Stimulated activated CD4-positive, alpha-beta T cell treated with anti-CD3 and anti-CD28 coated beads, Interleukin-1b, Interleukin-23, amount 100 ng/mL, for 1 hour (primary cell): ENCODE measurements at places on chromosomes 3 and 15.
A peak's percentile ranks its signal among the peaks of the same experiment; 100 is the strongest.

GRCh38 chr3:42846685-42847522 lies 28.8 kb downstream of the CYP8B1 start:
- no peak for DNase-seq

DNA sequence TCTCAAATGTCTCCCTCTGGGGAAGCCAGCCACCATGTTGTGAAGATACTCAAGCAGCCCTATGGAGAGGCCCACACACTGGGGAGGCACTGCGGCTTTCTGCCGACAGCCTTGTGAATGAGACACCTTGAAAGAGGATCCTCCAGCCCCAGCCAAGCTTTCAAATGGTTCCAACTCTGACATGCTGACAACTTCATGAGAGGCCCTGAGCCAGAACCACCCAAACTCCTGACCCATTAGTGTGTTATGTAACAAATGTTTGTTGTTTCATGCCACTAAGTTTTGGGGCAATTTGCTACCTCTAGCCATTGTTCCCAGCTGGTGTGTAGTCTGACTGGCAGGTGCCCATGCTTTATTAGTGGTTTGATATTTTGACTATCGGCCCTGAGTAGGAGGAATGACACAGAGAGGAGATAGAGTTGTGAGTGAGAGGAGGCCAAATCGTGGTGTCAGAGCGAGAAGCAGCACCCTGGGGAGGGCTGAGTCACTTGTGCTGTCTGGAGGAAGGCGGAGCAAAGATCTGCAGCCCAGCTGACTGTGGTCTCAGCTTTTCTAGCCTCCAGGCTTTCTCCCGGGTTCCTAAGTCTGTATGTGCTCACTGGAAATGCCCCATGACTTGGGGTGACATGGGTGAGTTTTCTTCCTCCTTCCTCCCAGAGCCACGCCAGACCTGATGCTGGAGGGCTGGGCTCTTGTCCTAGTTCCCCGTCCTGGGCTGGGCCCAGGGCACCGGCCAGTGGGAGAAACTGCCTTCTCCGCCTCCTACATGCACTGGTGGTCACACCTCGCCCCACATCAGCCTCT lies 56.7 kb upstream of the BLM start:
- DNase-seq: peak; percentile 24

DNA sequence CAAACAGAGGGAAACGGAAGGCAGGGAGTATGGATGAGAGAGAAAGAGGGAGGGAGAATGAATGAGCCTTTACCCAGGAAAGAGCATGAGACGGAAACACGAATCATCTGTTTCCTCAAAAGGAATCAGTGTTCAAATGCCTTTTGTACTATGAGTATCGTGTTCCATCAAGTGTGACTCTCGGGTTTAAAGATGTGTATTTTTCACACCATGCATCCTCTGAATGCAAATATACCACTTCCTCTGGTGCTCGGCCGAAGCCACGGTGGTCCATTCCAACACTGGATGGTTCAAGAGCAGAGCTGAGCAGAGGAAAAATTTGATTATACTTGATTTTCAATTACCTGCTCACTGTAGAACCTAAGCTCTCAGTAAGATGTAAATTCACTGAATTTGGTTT lies 505.1 kb downstream of the MECOM start:
- DNase-seq: no peak

GRCh38 chr3:14120111-14120920 lies 4.4 kb downstream of the CHCHD4 start:
- DNase-seq: no peak

GRCh38 chr3:176566757-176567156 lies 630.5 kb downstream of the TBL1XR1 start:
- no peak for DNase-seq

DNA sequence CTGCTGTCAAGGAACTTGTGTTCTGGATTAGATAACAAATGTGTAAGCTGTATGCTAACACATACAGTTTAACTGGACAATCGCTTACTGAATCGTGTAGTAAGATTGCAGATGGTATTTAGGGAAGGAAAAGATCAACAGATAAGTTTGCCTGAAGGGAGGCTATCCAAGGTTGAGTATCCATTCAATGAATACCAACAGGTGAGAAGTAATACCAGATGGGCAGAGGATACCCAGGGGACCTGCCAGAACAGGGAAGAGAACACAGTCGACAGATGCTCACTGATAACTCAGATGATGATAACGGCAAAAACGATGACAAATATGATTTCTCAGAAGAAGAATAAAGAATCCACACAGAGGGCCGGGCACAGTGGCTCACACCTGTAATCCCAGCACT lies 3.2 kb upstream of the UACA start:
- DNase-seq: no peak

GRCh38 chr15:63501256-63502089 lies 2.9 kb upstream of the USP3 start:
- no peak for DNase-seq

DNA sequence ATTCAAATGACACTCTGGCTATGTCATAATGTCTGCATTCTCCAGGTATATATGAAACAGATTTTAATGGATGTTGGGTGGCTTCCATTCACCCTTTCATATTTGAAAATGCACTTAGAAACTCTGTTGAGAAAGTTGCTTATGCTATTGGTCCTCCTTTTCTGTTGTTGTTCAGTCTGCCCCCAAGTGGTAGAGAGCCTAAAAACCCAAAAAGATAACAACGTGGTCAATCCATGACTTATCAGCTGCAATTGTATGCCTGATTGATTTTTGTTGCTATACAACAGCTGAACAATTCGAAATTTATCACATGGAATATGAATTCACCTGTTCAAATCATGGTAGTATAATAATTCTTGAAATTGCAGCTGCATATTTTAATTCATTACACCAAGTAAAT lies 279.8 kb downstream of the ROBO2 start:
- DNase-seq: no peak

GRCh38 chr15:77537006-77537405 lies 95.7 kb downstream of the LINGO1 start:
- no peak for DNase-seq

DNA sequence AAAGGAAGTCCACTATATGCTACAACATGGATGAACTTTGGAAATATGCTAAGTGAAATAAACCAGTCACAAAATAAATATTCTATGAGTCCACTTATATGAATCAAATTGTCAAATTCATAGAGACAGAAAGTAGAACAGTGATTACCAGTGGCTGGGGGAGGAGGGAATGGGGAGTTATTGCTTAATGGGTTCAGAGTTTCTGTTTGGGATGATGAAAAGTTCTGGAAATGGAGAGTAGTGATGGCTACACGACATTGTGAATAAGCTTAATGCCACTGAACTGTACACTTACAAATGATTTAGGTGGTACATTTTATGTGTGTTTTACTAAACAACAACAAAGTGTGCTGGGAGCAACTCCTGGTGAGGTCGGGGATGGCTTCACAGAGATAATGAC lies 38.1 kb downstream of the HOMER2 start:
- DNase-seq: no peak

DNA sequence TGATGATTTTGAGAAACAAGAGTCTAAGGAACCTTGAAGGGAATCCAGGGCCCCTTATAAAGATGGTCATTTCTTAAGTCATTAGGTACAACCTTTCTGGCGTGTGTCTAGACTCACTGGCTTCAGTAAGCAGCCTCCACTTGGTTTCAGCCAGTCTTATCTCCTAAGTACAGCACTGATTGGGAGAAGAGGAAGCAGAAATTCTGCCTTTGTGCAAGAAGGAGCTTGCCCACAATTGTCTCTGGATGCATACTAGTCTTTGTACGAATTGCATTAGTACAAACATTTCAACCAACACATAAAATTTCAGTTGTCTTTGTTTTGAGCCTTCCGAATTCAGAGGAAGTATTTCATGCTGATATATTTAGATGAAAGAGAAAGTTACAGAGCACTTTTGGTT lies 139.4 kb downstream of the SLCO3A1 start:
- no peak for DNase-seq

DNA sequence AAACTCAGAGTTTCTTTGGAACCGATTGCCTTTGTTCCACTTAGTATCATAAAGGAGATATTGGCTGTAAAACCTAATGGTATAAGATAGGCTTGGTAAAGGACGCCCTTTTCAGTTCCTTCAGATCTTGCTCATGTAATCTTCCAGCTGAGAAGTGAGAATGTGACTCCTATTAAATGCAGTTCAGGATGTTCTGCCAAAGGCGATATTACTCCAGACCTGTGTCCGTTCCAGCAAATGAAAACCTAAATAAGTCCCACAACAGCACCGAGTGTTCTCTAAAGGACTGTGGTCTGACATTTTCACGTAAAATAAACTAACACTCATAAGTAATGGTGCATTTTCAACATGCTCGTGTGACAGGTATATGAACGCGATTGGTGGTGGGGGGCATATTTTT lies 276.2 kb downstream of the FEZF2 start:
- no peak for DNase-seq

DNA sequence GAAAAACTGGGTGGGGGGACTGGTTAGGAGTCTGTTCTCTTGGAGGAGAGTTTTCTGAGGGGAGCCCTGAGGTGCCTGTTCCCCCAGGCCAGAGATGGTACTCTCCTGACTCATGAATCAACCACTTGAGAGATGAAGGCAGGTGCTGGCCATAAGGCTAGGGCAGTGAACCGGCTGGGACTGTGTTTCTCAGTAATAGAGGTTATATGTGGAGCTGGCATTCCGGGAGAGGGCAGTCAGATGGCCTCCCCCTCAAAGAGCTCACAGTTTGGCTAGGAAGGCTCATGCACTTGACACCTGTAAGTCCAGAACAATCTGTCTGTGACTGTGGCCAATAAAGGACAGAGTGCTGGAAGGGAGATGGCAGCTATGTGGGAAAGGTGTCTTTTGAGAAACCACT lies 10.0 kb upstream of the SCN10A start:
- DNase-seq: no peak

GRCh38 chr3:94875149-94875548 lies 812.3 kb downstream of the NSUN3 start:
- DNase-seq: no peak

DNA sequence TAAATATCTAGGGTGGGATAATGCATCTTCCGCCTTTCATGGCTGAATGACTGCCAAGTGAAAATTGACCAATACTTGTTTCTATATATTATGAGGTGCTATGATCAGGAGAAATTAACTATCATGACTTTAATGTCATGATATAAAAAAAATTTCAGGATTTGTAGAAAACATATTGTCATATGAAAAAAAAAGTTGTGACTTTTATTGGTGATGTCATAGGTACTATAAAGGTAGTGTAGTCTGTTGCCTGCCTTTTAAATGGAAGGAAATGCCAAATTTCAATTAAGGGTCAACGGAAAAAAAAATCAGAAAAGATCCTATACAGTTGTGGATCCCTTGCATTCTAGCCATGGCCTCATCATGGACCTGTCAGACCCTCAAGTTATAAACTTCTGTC lies 15.5 kb downstream of the LRRC3B start:
- no peak for DNase-seq

DNA sequence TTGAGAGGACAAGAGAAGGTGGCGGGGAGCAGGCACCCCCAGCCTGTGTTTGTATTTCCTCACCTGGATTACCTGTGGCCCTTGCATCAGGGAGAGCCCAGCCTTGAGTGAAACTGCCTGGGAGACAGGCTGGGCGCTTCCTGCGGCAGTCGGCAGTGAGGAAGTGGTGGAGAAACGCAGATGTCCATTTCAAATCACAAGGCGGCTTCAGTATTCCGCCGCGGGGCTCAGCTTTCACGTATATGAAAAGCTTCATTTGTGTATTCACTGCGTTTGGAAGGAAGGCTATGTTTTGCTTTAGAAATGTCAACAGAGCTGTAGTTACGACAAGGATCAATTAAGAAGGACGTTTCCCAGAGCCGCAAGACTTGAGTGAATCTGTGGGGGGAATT lies 167.4 kb upstream of the CTDSPL start:
- DNase-seq: no peak

- DNase-seq: no peak
Observed at GRCh38 chr3:195911946-195912270, 3.6 kb upstream of the TNK2 start.

DNA sequence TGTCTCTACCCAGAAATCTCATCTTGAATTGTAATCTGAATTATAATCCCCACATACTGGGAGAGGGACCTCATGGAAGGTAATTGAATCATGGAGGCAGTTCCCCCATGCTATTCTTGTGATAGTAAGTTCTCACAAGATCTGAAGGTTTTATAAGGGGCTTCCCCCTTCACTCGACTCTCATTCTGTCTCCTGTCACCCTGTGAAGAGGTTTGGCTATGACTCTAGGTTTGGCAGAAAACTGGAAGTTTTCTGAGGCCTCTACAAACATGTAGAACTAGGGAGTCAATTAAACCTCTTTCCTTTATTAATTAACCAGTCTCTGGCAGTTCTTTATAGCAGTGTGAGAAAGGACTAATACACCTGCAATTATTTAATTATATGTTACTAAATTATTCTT lies 125.2 kb upstream of the TGFBR2 start:
- DNase-seq: no peak

GRCh38 chr3:113185194-113185835 lies 26.0 kb upstream of the BOC start:
- no peak for DNase-seq

GRCh38 chr3:49124991-49125670 lies 4.5 kb upstream of the USP19 start:
- DNase-seq: no peak

GRCh38 chr3:59088761-59089160 lies 38.9 kb upstream of the CFAP20DC start:
- DNase-seq: no peak

GRCh38 chr3:79306934-79307570 lies 460.7 kb downstream of the ROBO1 start:
- DNase-seq: no peak

GRCh38 chr3:42663581-42664437 lies 10.3 kb downstream of the ZBTB47 start:
- no peak for DNase-seq

DNA sequence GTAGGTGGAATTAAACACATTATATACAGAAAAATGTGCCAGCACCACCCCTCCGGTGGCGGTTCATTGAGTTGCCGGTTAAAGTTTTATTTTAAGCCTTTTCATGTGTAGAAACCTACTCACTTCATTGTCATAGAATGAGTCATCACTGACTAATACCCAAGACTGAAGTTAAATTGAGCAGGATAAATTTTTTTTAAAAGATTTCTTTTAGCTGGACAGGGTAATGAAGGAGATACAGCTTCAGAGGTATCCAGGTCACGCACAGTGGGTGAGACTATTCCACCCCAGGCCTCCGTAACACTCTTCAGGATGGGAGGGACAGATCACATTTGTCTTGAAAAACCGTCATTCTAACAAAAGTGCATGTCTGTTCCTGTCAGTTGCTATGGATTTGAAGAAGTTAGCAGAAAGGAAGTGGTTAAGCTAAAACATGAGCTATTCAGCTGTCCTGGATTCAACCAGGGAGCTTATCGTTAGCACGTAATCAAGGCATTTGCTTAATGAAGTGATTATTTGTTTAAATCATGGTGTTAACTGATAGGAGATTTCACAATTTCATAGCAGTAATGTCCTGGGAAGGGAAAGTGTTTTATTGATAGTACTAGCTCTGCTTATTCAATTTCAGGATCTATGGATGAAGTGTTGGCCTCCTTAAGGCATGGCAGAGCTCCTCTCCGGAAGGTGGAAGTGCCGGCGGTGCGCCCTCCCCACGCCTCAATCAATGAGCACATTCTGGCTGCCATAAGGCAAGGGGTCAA lies 23.4 kb downstream of the WHAMM start:
- no peak for DNase-seq
